ENCODE measurements at places on chromosomes 4 and X. TPM values are rescaled to one million over a fixed set of nuclear protein-coding genes. Genes with fewer than 3 reads are reported as not detected.

The NPY2R gene
- total RNA-seq = not detected

The SSX1 gene
- not detected for total RNA-seq

The GYPA gene
- 0.10 TPM for total RNA-seq

The TSR2 gene
- total RNA-seq = 19.1 TPM

The TAPT1 gene
- 91.8 TPM for total RNA-seq

The POF1B gene
- 0.21 TPM for total RNA-seq

The CENPC gene
- total RNA-seq = 167 TPM

The UGT2A3 gene
- total RNA-seq = not detected

The PNCK gene
- total RNA-seq = 0.52 TPM

The USP17L25 gene
- not detected for total RNA-seq

The NLGN3 gene
- 2.6 TPM for total RNA-seq
